DMS 273 treated with DMSO at 0.1 percent for 48 hours (cell line): ENCODE measurements at places on chromosomes 5 and 9.

DNA sequence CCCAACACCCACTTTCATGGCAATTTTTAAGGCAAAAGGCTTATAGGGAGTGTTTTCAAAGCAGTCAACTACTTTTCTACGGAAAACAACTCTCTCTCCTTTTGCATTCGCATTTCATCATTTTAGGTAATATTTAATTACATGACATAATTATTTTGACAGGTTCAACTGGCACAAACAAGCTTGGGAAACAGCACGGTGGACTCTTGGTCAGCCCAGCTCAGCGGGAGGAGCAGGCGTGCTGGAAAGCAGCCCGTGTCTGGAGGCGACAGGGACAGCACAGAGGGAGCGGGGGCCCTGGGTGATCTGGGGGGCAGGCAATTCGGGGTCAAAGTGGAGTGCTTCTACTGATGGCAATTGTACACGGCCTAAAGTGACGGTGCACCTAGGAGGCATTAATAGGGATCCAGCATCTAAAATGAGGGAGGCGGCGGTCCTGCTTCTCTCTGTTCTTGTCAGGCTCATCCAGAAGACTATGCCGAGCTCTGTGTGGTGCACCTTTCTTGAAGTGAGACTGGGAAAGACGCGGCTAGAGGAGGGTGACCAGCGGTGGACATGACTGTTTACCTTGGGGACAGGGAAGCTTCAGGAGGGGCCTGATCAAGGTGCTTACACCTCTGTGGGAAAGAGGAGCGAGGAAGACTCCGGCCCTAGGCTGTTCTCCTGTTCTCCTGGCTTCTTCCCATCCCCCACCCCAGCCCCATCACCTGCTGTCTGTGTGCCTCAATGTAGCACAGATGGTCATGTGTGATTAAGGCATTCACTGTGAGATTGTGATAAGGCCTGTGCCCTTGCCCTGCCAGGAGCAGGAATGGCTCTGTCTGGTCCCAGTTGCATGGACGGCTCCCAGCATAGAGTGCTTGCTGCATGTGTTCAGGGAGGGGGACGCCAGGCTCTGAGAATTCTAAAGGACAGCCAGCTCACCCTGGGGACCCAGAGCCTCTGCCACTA is 3.4 kb downstream of the MYMK start:
- DNase-seq = no peak

- DNase-seq = no peak
Observed at GRCh38 chr9:123964761-123965160, 34.8 kb upstream of the DENND1A start.

DNA sequence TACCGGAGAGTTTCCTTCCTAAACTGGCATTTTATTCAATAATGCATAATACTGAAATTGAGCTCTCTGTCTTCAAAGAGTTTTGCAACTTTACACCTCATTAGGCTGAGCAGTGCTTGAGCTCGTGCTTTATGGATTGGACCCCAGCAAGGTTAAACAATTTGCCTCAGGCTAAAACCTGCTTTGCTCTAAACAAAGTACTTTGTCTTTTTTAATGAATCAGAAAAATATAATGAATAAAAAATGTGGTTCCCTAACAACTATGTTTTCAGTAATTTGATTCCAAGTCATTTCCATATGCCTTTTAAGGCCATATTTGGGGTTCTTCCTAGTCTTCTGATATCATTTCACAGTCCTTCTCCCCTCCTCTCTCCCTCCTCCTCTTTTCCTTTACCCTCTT is 20.0 kb downstream of the ZNF366 start:
- no peak for DNase-seq

DNA sequence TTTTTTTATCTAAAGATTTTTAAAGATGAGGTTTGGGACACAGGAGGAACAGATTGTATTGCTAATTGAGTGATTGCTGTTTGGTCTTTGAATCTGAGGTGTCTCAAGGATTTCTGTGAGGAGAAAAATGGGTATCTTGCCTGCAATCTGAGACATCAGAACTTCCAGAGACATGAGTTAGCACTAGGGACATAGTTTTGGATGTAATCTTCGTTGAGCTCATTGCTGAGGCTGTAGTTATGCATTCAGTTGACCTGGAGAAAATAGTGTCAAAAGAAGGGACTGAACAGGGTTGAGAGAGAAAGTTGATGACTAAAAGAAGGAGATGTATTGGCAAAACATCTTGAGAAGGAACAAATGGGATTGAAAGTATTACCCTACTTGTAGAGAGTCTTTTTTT is 24.6 kb downstream of the C9orf85 start:
- no peak for DNase-seq

GRCh38 chr5:42517164-42517563 is 93.9 kb downstream of the GHR start:
- no peak for DNase-seq

- no peak for DNase-seq
Observed at GRCh38 chr9:16221366-16221765, 649.1 kb downstream of the BNC2 start.

DNA sequence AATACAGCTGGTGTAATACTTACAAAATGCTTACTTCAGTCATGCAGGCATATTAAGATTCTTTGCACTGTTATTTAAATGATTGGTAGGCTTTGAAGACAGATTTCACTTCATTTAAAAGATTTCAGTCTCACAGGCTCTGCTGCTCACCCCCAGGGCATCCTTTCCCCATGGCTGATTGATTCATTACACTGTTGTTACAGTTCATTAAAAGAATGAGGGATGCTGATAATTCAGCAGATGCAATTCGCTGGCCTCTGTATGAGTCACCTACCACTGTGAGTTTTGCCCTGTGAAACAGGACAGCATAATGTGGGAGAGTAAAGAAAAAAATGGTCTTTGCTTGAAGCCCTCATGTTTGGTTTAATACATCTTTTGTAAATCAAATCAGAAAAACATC is 246.9 kb downstream of the CYLC2 start:
- DNase-seq = no peak

- no peak for DNase-seq
Observed at GRCh38 chr9:135521608-135522095, 412 bp downstream of the LCN1 start.

DNA sequence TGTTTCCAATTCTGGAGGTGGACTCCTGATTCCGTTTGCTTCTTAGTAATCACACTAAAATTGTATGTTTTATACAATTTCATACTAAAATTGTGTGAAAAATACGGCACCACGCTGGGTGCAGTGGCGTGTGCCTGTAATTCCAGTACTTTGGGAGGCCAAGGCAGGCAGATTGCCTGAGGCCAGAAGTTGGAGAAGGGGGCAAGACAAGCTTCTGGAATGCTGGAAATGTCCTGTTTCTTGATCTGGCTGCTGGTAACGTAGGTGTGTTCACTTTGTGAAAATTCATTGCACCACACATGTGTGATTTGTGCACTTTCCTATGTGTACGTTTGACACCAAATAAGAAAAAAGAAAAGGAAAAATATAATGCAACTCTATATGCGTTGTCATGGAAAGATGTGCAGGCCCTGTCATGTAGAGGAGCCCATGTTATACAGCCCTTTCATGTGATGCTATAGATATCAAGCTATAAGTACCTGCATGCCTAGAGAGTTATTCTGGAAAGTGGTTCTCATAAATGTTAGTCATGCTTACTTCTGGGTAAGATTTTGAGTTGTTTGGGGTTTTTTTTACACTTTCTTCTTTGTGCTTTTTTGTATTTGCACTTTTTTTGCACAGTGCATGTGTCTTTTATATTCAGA is 119.9 kb downstream of the TMEM174 start:
- no peak for DNase-seq

DNA sequence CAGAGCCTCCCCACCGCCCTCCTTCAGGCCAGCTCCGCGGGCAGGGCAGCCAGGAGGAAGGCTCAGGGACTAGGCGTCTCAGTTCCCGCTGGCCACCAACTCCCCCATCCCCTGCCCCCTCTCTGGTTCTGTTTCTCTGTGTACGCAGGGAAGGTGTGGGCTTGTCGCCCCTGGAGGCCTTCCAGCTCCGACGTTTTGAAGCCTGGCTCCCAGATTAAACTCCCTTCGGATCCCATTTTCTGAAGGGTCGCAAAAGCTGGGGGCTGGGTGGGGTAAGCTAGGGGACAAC is 346 bp downstream of the ATOX1 start:
- no peak for DNase-seq

DNA sequence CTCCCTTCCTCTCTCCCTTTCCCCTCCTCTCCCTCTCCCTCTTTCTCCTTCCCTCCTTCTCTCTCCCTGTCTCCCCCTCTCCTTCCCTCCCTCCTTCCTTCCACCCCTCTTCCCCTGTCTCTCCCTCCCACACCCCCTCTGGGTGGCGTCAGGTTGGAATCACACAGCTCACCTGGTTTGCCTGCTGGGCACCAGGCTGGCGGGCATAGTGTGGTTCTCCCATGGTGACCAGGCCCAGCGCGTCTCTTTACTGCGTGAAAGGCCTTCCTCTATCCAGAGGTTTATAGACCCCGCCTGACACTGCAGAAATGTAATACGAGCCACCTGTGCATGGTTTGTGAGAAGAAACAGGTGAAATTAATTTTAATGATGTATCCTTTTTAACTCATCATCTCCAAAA is 76.2 kb downstream of the MRPL36 start:
- DNase-seq = no peak

- no peak for DNase-seq
Observed at GRCh38 chr9:99185934-99186333, 35.8 kb downstream of the ALG2 start.

- no peak for DNase-seq
Observed at GRCh38 chr5:44697025-44697424, 111.7 kb upstream of the MRPS30 start.

- no peak for DNase-seq
Observed at GRCh38 chr5:115855959-115856358, 14.2 kb downstream of the AP3S1 start.

- no peak for DNase-seq
Observed at GRCh38 chr5:124790301-124790894, 44.0 kb upstream of the ZNF608 start.

GRCh38 chr5:43642428-43642827 is 39.4 kb downstream of the NNT start:
- no peak for DNase-seq

- no peak for DNase-seq
Observed at GRCh38 chr5:112643339-112643971, 94.2 kb upstream of the APC start.

GRCh38 chr9:34332076-34332964 is 3.0 kb downstream of the NUDT2 start:
- DNase-seq = peak; percentile 25

GRCh38 chr9:106878934-106879333 is 16.0 kb downstream of the ZNF462 start:
- peak; percentile 67 for DNase-seq

DNA sequence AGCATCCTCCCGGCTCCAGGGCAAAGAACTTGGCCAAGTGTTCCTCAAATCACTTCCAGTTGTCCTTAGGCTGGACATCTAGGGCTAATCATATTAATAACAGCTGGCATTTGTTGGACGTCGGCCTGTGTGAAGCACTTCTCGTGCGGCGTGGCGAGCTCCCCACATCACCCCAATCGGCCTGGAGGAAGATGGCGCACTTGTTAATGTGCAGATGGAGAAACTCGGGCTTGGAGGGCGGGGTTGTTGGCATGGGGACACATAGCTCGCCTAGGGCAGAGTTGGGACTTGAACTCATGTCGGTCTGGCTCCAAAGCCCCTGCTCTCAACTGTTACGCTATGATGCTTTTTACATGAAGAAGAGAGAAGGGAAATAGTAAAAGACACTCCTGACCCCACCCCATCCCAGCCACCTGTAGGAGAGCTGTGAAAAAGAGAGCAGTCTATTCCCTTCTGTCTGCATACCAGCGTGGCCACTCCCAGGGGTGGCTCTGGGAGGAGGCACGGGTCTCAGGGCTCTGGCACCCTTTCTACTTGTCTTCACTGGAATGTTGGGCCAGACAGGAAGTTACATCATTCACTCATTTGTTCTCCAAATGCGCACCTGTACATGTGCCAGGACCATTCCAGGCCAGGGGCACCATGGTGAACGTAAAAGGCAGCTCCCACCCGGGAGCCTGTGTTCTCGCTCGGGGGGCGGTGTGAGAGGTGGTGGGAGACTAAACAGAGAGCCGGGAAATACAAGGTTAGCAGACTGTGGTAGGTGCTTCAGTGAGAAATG is 12.8 kb upstream of the NUP214 start:
- no peak for DNase-seq

GRCh38 chr9:133199648-133200321 is 9.3 kb downstream of the OBP2B start:
- DNase-seq = no peak

DNA sequence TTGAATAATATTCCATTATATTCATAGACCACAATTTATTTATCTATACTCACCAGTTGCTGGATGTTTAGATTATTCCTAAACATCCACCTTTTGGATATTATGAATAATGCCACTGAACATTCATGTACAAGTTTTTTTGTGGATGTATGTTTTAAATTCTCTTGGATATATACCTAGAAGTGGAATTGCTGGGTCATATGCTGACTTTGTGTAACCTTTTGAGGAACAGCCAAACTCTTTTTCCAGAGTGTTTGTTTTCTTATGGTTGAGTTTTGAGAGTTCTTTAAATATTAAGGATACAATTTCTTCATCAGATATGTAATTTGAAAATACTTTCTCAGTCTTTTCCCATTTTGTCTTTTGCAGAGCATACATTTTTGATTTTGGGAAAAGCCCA is 2.7 kb downstream of the VPS13A start:
- no peak for DNase-seq

- no peak for DNase-seq
Observed at GRCh38 chr5:100777680-100778300, 125.3 kb downstream of the ST8SIA4 start.

DNA sequence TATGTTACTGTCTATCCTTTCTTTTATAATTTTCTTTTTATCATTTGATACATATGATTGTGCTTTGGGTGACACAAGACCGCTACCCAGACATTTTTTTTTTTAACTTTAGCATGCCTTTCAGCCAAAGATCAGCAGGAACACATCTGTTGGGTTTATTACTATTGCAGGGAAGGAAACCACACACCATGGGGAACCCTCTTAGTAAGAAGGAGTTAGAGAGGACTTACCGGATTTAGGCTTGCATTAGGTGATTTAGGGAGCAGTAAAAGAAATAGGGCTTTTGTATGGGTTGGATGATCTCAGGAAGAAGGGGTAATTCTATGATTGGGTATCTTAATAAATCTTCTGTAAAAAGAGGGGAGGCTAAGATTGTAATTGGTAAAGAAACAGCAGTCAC is 138.2 kb downstream of the SNX18 start:
- no peak for DNase-seq

- DNase-seq = no peak
Observed at GRCh38 chr5:32462618-32463017, 18.1 kb upstream of the ZFR start.

GRCh38 chr9:110802416-110803035 is 133.9 kb downstream of the MUSK start:
- no peak for DNase-seq

DNA sequence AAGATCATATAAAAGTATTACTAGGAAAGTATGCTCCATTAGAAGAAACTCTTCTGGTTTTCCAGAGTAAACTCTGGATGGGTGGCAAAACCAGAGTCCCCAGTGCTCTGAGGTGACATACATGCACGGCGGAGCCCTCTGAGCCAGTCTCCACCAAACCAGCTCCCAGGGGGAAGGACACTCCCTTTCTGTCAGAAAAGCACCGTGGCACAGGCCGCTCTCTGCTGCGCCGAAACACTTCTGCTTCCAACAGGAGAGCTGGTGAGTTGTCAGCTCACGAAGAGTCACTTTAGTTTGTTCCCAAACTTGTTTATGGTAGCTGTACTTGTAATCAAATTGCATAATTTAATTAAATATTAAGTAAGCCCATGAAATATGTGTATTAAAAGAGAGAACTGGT is 184.6 kb downstream of the CDK5RAP2 start:
- no peak for DNase-seq
